ENCODE measurements at places on chromosomes 7 and 10. TPM values are rescaled to one million over a fixed set of nuclear protein-coding genes. Genes with fewer than 3 reads are reported as not detected.

FBXO24 gene
- not detected for total RNA-seq

DNA sequence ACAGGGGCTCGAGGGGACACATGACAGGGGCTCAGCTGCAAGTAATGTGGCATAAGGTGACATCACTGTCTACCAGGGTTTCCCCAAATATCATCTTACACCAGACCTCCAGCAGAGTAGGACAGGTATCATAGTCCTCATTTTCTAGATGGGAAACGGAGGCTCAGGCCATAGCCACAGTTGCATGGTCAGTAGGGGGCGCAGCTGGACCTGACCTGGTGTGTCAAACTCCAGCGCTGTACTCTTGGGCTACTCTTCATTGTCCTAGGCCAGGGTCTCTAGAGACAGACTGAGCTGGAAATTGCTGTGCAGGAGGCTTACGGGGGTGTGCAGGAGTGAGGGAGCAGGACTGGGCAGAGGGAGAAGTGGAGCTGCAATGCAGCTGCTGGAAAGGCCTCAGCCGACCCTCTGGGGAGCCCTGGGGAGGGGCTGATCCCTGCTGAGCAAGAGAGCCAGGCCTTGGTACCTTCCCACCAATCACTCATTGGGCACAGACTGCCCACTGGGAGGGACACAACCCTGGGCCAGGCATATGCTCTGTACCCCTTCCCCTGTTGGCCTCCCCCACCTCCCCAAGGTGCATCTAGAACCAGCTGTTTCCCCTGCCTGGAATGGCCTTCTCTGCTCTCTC is 89.9 kb downstream of the CDH23 start:
- no peak for DNase-seq

ADO gene
- total RNA-seq = 31.6 TPM

GRCh38 chr10:91541481-91541880 is 91.4 kb downstream of the PPP1R3C start:
- no peak for DNase-seq

- DNase-seq = no peak
Observed at GRCh38 chr7:118072893-118073674, 110.9 kb upstream of the LSM8 start.

SLC13A1 gene
- not detected for total RNA-seq

DNA sequence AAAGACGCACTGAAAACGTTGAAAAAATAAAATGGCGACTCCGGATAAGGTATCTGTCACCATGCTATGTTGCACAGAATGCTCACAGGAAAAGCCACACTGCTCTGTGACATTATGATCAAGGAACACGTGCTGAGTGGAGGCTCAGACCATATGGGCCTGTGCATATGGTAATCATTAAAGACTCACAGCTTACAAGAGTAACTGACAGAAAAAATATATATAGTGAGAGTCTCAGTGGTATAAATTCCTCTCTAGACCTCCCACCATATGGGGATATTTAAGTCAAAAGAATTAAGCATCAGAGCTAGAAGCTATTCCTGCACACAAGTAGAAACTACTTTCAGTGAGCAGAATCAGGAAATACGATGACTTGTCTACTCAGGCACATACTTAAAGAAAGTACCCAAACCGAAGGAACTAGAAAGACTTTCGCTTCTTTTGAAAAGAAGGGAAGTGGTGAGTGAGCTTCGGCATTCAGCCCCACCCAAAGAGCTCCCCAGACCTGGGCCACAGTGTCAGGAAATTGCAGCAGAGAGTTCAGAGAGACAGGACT is 65.1 kb upstream of the MPP7 start:
- no peak for DNase-seq

DNA sequence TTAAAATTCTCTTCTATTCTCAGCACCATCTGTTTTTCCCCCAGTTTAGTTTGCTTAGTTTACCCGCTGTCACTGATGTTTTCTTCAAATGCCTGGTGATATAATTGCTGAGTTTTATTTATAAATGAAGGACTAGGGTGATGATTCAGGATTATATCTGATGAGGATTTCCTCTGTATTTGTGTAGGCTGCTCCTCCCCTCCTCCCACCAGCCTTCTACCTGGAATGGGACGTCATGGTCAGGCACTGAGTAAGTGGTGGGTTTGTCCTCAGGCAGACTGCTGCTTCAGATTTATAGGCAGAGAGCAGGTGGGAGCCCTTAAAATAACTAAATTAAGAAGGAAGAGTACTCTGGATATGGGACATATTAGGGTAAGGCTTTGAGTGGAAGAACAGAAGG is 35.8 kb downstream of the PALS2 start:
- DNase-seq = no peak

GRCh38 chr7:120360918-120361317 is 87.9 kb downstream of the KCND2 start:
- DNase-seq = no peak

DNA sequence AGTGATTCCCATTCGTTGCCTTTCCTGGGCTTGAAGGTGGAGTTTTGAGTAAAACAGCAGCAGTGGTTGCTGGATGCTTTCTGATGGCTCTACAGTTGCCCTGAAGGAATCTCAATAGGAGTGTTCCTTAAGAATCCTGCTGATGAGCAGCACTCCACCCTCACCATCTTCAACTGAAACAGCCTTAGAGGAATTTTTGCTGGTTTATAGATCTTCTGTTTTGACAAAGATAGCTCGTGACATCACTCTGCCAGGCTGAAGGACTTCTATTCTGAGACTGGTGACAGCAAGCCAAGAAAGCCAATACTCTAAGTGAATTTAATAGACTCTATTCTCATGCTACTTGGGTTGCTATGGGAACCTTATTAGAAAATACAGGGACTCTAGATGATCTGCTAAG is 1014.7 kb downstream of the NRG3 start:
- no peak for DNase-seq

DNA sequence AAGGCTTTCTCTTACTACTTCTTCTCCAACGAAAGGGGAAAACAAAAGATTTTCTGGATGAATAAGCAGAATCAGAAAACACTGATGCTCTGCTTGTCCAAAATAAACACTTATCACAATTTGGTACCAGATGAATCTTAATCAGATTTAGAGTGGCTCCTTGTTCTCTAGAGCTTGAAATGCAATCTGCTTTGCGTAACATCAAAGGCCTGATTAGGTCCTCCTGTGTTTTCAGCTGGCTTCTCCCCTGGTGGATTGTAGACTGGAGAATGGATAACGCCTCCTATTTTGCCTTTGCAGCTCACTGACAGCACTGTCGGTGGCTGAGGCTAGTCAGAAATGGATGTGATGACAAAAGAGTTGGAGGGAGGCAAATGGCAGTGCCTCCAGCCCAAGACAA is 91.2 kb downstream of the FAM13C start:
- DNase-seq = no peak

All from gastrocnemius medialis (tissue), 4 donors.